ENCODE measurements at places on chromosomes 3 and 15.
A peak's percentile ranks its signal among the peaks of the same experiment; 100 is the strongest.

DNA sequence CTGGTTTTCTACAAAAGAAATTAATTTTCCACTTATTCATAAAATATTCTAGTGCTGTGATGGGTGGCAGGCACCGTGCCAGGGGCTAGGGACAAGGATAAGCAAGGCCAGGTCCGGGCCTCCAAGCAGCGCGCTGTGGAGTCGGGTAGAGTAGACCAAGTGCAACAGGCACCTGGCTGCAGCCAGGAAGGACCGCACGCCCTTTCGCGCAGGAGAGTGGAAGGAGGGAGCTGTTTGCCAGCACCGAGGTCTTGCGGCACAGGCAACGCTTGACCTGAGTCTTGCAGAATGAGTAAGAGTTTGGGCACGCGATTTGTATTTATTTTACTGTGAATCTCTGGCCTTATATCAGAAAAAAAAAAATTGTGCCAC lies at the start of gene CASR:
CASR (plus strand) TSS at position 148 of the 372 bp plus-strand sequence. CDS start 70,522 bp downstream, outside the sequence.
- ATAC-seq: peak; percentile 53

GRCh38 chr15:87345961-87346360 lies 910.6 kb downstream of the NTRK3 start:
- no peak for ATAC-seq

DNA sequence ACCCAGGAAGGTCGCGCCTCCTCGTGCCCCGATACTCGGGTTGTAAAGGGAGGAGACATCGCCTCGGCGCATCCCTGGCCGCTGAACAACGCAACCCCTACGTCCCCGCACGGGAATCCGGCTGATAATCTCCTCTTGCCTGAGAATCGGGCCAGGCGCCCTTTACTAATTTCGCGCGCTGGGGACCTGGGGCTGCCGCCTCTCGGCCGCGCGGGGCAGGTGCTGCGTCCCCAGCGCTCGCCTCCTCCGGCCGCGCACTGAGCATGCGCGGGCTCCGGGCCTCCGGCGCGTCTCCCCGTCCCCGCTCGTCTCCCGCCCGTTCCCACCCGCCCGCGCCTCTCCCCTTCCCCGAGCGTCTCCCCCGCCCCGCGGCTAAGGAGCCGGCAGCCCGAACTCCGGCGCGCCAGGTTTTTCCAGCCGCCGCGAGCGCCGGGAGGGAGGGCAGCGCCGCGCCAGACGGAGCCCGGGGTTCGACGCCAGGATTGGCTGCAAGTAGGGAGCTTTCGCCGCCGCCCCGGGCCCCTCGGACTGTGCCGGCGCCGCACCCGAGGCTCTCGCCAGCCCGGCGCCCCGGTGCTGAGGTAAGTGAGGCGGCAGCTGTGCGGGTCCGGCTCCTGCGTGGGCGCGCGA lies at the start of gene CNTN4:
CNTN4 (plus strand) TSS at position 469 of the 630 bp plus-strand sequence.
- peak; percentile 42 for ATAC-seq

GRCh38 chr15:78004222-78004727 lies 73.2 kb downstream of the TBC1D2B start:
- ATAC-seq: peak; percentile 50

GRCh38 chr3:20325563-20325962 lies 139.6 kb upstream of the SGO1 start:
- peak; percentile 16 for ATAC-seq

DNA sequence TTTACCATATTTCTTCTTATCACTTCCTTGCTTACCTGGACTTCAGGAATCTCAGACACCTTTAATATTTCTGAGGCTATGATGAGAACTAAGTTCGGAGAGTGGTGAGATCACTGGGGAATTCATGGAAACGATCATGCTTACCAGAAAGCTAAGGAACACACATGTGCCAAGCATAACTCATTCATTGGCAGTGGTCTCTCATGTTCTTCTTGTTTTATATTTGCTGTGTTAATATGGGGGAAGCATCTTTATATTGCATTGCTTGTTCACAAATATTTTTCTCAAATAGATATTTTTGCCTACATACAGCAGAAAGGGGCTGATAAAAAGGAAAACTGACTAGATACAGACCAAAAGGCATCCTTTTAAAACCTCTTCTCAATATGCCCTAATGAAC lies 55.8 kb downstream of the COL6A6 start:
- no peak for ATAC-seq

GRCh38 chr3:172087602-172088580 lies 48.5 kb downstream of the FNDC3B start:
- no peak for ATAC-seq

DNA sequence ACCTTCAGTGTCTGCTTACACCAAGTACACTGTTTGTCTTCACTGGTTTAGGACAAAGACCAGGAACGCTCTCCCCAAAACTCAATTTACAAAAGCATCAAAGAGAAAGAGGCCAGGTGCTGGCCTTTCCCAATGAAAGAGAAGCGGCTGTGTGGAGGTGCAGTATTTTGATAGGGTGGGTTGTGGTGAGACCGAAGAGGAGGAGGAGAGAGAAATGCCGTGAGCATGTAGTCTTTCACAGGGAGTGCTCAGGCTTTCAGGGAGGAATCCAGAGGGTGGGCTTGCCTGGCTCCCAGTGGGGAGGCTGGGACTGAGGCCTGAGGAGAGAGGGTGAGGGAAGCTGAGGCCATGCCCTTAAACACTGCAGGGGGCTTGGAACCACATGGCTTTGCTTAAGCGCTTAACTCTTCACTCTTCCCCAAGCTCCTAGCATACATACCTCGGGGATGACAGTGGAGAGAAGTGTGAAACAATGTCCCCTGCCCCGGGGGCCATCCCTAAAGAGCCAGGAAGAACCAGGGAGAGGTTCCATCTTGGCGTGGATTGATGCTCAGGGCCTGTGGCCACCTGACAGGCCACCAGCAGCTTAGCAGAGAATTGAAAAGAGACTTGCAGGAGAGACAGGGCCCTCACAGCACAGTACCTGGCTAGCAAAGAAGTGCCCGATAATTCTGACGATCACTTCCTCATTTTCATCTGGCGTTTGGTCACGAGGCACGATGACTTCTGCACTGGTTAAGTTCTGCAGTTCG lies 60.5 kb downstream of the SENP2 start:
- peak; percentile 81 for ATAC-seq
